ENCODE measurements at places on chromosomes 6 and 20.

- no peak for DNase-seq
Measured at GRCh38 chr20:57435498-57436222, 44.5 kb downstream of the RBM38 start.

- no peak for DNase-seq
Measured at GRCh38 chr6:57017069-57017468, 29.4 kb upstream of the KIAA1586 start.

- no peak for DNase-seq
Measured at GRCh38 chr6:129959358-129959930, 58.9 kb upstream of the L3MBTL3 start.

DNA sequence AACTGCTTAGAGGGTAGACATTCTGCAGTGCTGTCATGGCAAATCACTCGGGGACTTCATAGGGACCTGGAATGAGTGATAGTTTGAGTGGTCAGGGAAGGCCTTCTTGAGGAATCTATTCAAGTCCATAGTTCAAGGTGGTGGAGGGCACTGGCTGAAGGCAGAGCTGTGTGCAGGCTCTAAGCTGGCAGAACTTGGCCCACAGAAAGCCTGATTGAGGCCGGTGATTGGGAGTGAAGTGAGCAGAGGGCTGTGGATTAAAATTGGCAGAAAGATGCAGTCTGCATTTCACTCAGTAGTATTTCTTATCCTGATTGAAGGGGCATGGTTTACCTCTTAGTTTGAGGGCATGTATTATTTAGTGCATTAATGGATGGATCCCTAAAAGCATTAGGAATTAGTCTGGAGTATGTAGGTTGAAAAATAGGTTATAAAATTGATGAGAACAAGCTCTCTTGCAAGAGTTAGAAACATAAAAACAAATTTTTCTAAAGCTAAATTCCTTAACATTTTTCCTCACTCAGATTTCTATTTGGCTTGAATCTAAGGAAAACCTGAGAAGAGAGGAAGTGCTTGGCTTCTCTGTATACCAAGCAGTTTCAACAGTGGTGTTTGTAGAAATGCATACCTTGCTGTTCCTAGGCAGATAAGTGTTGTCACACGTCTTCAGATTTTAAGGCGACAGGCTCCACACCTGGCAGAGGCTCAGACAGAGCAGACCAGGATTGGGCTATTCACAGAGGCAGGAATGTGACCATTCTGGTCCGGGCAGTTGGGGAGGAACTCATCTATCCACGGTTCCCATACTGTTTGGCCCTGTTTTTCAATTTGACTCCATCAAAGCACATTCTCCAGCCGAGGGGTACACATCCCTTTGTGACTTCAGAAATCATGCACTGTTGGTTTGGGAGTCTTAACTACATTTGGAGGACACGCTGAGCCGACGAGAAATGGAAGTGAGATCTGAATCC is 45.2 kb downstream of the UTRN start:
- no peak for DNase-seq

Measured in T-helper 2 cell treated with Interferon-gamma antibody and Interleukin-4, amounts not matched to agents 5 μg/mL and 100 μg/mL, for 36 hours (primary cell).